ENCODE measurements at places on chromosomes 7 and 10.

DNA sequence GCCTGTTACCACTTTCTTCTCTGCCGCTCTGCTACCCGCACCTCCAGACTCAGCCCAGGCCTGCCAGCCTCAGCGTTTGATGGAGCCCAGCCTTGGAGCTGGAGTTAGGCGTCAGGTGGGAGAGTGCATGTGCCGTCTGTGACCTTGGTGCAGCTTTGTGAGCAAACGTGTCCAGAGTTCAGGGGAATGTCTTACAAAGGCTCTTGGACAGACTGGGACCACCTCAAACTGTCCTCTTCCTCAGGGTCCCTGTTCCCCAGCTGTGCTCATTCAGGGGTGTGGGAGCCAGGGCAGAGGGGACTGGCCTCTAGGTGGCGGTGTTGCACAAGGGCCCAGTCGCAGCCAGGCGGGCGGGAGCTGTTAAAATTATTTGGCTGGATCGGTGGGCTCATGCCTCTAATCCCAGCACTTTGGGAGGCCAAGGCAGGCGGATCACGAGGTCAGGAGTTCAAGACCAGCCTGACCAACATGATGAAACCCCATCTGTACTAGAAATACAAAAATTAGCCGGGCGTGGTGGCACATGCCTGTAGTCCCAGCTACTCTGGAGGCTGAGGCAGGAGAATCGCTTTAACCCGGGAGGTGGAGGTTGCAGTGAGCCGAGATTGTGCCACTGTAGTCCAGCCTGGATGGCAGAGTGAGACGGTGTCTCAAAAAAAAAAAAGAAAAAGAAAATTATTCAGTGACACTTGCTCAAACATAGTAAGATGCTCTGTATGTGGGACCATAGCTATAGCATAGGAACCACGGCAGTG is 89.2 kb downstream of the ADCY1 start:
- DNase-seq: no peak

GRCh38 chr7:74138945-74139843 is 35.0 kb upstream of the EIF4H start:
- no peak for DNase-seq

DNA sequence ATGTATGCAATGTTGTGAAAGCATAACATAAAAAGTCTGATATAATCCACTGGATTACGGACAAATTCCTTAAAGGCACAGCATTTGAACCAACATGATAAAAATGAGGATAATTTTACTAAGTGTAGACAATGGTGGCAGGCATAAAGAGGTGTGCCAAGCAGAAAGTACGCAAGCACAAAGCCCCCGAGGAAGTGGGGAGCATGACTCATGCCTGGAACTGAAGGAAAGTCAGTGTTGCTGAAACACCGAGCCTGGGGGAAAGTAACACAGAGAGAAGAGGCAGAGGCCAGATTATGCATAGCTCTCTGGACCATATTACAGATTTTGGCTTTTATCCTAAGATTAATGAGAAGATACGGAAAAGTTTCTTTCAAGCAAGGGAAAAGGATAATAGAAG is 490.0 kb upstream of the PHF14 start:
- no peak for DNase-seq

- no peak for DNase-seq
Observed at GRCh38 chr7:151130741-151131157, 36.7 kb downstream of the GBX1 start.

- peak; percentile 67 for DNase-seq
Observed at GRCh38 chr7:20220293-20220761, 3.1 kb upstream of the MACC1 start.

DNA sequence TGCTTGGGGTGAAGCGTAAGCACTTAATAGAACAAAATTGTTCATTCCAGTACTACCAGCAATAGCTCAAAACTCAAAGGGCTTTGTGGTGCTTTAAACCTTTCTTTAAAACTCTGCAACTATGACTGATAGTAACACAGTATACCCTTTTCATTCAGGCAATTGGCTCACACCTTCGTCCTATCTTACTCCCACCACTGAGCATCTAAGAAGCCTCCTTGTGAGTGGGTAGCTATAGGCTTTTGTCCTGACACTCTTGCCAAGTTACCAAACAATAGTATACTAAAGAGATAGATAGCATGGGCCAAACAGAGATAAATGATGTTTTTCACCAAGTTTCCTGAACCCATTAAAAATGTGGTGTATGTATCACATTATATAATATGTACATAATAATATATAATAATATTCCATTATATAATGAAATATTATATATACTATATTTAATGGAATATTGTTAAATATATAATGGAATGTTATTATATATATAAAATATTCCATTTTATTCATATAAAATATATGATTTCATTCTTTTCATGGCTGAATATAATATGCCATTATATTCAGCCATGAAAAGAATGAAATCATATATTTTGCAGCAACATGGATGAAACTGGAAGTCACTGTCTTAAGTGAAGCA is 96.2 kb downstream of the TES start:
- no peak for DNase-seq

GRCh38 chr10:35413985-35414861 is 77.9 kb downstream of the CCNY start:
- DNase-seq: no peak

DNA sequence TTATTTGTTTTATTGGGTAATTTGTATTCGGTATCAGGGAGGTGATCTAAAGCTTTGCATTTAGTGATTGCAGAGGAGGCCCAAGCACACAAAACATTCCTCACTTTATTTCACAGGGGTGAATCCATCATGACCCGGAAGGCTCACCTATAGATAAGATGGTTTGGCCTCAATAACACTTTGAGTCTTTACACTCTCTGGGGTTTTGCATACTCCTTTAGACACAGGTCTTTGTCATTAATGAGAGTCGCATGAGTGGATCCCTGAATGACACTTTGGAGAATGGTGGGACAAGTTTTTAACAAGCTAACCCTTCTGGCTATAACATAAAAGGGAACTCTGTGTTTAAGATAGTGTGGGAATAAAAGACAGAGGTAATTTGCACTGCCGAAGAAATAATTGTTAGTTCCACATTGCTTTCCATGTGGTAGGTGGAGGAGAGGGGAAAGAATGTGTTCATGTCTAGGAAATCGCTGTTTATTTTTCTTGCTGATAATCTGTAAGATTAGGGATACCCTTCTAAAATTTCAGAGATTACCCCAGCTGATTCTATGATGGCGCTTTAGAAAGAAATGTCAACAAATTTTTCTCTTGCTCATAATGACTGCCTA is 455.8 kb downstream of the TFEC start:
- peak; percentile 49 for DNase-seq

GRCh38 chr10:12372846-12373245 is 23.5 kb downstream of the CAMK1D start:
- DNase-seq: no peak

DNA sequence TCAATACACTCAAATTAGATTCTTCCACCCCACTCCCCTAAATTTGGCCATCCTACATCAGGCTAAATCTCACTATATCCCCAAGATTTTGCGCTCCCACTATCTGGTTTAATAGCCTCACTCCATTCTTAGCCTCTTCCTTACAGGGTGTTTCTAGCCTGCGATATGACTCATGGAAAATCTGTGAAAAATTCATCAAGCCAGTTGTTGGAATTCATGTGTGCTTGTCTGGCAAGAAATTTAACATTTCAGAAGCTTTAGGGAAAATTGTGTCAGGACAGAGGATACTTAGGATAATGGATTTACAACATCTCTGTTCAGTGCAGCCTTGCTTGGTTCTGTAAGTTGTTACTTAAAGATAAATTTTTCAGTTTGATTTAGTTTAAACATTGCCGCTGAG is 1249.9 kb upstream of the AUTS2 start:
- DNase-seq: no peak

DNA sequence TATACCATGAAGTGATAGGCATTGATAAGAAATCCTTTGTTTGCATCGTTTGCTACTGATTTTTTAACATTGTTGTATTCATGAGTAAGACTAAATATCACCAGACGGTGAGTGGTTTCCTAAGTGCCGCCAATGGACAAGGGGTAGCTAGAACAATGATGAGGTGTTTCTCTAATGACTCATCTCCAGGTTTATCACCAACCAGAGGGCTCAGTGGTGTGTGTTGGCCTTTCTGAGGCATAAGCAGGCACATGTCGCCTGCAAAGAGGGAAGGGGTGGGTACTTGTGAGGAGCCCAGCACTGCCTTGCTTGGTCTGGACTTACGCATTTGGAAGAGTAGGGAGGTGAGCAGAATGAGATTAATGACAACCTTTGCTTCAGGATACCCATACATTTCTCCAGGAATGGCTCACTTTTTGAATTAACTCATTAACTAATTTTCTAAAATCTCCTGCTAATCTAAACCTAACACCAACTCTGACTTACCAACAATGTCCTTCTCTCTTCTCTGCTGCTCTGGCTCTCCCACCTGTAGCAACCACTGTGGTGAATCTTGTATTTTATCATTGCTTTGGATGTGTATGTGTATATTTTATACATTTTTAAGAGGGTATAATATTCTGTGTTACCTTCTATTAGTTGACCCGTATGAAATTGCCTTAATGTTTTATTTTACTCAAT is 722.6 kb downstream of the GRID1 start:
- DNase-seq: no peak

DNA sequence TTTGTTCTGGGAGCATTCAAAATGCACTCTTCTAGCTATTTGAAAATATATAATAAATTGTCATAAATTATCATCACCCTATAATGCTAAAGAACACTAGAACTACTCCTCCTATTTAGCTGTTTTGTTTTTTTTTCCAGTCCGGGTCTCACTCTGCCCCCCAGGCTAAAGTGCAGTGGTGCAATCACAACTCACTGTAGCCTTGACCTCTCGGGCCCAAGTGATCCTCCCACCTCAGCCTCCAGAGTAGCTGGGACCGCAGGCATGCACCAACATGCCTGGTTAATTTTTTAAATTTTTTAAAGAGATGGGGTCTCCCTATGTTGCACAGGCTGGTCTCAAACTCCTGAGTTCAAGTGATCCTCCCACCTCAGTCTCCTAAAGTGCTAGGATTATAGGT is 41.1 kb upstream of the MTPAP start:
- no peak for DNase-seq

- no peak for DNase-seq
Observed at GRCh38 chr10:35300063-35300699, 36.1 kb upstream of the CCNY start.

- no peak for DNase-seq
Observed at GRCh38 chr10:116772909-116773705, 30.7 kb upstream of the HSPA12A start.

DNA sequence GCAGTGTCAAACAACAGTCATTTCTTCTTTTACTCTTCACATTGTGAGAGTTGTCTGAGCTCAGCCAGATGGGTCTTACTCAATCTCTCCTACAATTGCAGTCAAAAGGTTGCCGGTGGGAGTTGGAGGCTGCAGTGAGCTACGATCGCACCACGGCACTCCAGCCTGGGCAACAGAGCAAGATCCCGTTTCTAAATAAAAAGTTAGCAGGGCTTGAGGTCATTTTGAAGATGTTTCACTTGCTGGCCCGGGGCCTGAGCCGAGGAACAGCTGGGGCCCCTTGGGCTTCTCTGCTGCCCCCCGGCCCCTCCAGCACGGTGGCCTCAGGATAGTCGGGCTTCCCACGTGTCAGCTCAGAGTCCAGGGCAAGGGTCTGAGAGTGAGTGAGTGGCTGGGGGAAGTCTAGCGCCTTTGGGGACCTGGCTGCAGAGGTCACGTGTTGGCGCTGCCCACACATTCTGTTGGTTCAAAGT is 40.4 kb downstream of the GTF2IRD1 start:
- DNase-seq: no peak

- no peak for DNase-seq
Observed at GRCh38 chr10:97771055-97771891, 526 bp downstream of the SFRP5 start.

- no peak for DNase-seq
Observed at GRCh38 chr7:29063236-29063635, 83.1 kb downstream of the CPVL start.

DNA sequence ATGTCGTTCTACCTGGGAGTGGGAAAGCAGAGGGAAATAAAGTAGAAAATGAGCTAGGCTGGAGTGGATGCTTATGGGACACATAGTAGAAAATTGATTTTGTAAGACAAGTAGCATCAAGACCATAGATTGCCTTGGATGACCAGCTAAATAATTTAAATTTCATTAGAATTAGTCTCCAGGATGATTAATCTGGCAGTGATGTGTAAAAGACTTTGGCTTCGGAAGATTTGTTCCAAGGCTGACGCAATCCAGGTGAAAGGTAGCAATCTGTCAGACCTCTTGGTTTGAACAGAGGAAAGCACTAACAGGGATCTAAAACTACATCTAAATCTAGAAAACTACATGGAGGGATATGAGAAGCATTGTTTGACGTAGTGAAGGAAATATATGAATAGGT is 236.5 kb downstream of the ARL4A start:
- no peak for DNase-seq

DNA sequence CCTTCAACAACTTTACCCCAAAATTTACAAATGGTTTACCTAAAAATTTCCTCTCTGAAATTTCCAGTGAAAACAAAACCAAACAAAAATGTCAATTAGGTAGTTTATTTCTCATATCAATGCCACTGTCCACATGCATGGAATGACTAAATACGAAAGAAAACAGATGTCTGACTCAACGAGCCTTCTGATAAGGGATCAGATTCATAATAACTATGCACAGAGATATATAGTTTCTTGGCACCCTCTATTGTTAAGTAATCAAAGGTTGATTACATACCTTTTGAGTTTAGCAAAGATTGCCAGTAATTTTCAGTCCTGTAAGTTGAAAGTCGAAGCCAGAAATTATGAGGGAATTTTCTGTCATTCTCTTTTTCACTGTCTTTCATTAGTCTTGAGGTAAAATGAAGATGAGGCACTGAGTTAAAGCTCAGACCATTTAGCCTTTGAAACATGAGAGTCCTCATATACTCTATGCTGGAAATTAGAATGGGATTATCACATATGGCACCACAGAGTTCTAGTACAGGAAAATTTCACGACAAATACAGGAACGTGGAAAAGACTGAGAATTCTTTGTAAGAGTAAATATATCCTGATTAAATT is 519.1 kb upstream of the ANKRD30A start:
- no peak for DNase-seq

DNA sequence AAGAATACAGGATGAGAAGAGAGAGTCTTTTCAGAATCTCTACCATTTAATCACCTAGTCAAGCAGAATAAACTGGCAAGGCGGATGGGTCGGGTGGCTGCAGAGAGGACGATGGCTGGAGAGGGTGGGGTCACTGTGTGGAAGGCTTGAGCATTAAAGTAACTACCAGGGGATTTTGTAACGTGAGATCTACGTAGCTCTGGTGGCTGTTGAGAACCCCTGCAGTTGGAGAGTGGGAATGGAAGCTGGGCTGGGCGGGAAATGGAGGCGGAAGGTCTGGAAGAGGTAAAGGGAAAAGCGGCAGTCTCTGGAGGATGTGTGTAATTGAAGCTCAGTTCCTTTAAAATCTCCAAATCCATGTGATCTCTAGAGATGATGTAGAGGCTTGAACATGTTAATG is 135.0 kb downstream of the GATA3 start:
- DNase-seq: no peak

- DNase-seq: no peak
Observed at GRCh38 chr10:94405406-94405805, 3.1 kb downstream of the TBC1D12 start.

DNA sequence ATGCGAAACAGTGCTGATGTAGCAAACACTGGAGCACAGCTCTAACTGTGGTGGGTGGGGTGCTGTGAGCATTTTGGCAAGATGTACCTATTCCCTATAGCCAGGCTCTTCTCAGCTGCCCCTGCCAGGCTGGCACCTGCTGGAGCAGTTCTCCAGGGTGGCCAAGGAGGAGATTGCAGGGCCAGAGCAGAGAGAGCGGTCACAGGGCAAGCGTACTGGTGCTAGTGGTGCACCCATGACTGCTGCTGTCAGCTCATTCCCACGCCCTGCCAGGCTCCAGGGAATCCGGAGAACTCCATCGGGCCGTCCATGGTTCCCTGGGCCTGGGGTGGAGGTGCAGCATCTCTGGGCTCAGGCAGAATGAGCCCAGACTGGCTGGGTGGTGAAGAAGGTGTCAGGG is 2.1 kb downstream of the COL13A1 start:
- no peak for DNase-seq
